ENCODE measurements at places on chromosomes 5 and 9.
A peak's percentile ranks its signal among the peaks of the same experiment; 100 is the strongest.

DNA sequence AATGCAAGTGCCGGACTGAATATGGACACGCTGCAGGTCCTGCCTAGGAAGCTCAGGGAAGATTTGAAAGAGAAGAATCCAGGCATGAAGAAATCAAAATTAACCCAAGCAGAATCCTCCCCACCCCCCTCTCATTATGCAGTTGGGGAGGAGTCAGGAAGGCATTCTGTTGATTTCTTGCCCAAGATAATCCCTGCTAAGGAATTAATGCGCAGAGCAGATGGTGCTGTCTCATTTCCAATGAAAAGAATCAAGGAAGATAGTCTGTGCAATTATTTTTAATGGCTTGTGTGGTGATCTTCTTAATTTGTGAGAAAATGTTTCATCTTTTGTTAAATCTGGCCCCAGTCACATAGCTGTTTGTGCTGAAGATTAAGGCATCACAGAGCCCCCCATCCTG, 145.0 kb downstream of the ZNF462 start:
- no peak for DNase-seq

DNA sequence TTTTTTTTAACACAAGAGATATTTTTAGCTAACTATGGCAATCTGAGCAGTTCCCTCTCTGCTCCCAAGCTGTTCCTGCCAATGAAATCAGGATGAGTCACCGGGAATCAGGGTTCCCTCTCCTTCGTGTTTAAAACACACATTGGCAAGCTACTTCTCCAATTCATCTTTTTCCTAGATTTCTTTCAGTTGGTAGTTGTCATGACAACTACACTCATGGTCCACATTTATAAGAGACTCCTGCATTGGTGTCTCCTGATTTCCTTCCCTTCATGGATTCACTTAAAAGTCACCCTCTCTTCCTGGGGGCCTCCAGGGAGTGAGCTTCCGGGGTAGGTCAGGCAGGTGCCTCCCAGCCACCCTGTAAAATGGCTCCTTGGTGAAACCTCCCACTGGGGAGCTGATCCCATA, 72.3 kb upstream of the NIPAL4 start:
- DNase-seq = no peak

GRCh38 chr5:131416729-131417128, 152.9 kb downstream of the CDC42SE2 start:
- no peak for DNase-seq

DNA sequence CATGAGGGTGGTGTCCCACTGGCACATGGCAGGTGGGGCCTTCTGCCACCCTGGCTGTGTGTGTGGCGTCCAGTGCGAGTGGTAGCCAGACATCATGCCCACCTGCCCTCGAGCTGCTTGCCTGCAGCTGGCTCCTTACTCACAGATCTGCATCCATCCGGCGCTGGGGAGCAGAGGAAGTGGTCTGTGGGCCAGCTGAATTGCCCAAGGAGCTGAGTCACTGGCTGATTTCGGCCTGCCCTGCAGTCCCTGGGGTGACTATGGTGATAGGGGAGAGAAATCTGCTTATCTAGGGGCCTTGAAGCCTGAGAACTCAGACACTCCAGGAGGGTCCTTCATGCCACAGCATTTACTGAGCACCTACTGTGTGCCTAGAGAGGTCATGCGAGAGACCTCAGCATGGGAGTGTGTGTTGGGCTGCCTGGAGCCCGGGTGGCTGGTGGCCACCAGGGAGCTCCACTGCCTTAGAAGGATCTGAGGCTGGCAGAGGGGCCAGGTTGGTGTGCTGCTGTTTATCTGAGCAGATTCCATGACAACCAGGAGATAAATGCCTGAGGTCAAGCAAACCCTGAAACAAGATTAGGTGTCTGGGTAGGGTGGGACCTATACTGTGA, 57.1 kb downstream of the SLC22A5 start:
- DNase-seq = no peak

DNA sequence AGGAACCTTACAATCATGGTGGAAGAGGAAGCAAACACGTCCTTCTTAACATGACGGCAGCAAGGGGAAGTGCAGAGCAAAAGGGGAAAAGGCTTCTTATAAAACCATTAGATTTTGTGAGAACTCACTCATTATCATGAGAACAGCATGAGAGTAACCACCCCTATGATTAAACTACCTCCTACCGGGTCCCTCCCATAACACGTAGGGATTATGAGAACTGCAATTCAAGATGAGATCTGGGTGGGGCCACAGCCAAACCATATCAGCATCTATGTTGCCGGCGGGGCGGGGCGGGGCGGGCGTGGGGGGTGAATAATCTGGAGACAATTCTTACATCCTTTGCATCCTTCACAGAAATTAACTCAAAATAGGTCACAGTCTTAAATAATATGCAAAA, 58.8 kb upstream of the GFPT2 start:
- DNase-seq = no peak

- DNase-seq = no peak
Observed at GRCh38 chr9:130500340-130501180, 55.8 kb downstream of the ASS1 start.

- DNase-seq = no peak
Observed at GRCh38 chr9:76162751-76163500, 231.3 kb downstream of the RFK start.

- no peak for DNase-seq
Observed at GRCh38 chr9:123828449-123828848, 101.5 kb downstream of the DENND1A start.

DNA sequence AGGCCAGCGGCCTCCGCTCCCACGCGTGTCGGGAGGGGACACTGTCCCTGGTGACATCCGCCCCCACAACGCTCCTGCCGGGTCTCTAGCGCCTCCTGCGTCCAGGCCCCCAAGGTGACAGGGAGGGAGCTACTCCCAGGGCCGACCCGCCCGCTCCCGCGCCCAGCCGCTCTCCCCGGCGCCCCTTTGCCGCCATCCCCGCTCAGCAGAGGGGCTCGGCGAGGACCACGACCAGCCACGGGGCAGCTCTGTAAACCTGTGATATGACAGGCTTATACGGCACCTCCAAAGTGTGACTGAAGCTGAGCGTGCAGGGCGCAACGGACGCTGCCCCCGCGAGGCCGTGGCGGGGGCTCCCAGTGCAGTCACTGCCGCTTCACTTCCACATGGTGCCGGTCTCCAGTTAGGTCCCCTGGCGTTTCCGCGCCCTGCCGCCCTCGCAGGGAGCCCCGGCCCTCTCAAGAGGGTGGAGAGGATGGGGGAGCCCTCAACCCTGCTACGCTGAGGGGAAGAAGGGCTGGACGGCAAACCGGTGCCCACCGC, 978 bp upstream of the ADCY2 start:
- DNase-seq = peak; percentile 23
